Dermis blood vessel endothelial cell (primary cell): ENCODE measurements at places on chromosomes 5 and 9. TPM values are rescaled to one million over a fixed set of nuclear protein-coding genes. Genes with fewer than 3 reads are reported as not detected.

Gene ANKRD20A1
- total RNA-seq = 1.7 and 2.6 TPM in 2 replicates

- DNase-seq = no peak
These were observed 234.5 kb upstream of the MAP3K1 start for GRCh38 chr5:56580864-56581263.

GRCh38 chr5:91079037-91079436 lies 304.1 kb downstream of the ARRDC3 start:
- no peak for DNase-seq

DNA sequence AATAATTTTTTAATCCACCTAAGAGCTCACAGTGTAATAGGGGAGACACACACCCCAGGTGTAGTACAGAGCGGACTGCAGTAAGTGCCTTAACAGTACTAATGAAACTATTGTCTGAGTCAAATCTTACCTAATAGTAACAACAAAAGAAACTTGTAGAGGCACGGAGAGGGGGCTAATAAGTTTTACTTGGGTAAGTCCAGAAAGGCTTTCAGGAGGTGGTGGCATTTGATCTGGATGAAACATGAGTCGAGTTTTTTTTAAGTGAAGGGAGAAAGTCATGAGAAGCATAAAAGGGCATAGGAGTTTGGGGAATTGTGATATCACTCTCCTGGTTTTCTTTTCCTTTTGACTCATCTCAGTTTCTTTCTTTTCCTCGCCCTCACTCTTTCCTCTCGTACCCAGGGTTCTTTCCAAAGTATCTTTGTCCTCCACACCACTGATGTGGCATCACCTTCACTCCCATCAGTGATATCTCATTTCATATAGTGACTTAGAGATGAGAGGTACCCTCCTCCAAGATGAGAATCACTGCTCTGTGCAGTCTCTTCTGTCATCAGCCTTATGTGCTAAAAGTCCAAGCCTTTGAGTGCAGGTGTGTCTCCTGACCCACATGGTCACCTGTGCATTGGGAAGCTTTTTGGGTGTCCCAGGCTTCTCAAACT lies 2.0 kb downstream of the CTNNA1 start:
- no peak for DNase-seq

DNA sequence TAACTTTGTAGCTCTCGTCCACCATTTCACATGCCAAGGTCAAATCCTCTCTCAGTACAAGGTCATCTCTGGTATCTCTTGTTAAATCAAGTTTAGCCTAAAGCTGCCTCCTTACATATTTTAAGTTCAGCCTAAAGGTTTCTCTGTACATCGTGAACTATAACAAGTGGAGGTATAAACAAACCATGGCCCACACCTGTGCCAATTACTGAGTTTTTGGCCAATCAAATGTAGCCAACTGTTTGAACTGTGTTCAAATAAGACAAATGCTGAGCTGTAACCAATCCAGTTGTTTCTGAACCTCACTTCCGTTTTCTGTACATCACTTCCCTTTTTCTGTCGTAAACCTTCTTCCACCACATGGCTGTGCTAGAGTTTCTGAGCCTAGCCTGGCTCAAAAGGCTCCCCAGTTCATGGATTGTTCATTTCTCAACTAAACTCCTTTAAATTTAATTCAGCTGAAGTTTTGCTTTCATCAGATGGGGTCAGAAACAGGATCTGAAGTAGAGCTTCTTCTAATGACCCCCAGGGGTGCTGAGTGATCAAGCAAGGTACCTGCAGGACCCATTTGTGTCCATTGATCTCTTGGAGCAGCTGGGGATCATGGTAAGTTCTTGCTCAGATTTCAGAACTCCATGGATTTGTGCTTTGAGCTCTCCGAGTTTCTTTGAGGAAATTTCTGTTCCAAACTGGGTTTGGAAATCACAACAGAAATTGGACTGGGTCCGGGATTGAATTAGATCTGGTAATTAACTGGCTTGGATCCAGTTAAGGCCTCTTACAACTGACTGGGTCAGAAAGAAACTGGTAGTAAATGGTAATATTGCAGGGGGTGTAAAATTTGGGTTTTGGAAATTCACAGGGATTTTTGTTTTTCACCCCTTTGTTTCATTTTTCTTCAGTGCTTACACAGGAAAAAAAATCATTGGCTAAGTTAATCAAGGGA lies 11.0 kb upstream of the NANS start:
- no peak for DNase-seq

- DNase-seq = peak; percentile 37
These were observed 20.6 kb downstream of the SHB start for GRCh38 chr9:38048316-38048969.

DNA sequence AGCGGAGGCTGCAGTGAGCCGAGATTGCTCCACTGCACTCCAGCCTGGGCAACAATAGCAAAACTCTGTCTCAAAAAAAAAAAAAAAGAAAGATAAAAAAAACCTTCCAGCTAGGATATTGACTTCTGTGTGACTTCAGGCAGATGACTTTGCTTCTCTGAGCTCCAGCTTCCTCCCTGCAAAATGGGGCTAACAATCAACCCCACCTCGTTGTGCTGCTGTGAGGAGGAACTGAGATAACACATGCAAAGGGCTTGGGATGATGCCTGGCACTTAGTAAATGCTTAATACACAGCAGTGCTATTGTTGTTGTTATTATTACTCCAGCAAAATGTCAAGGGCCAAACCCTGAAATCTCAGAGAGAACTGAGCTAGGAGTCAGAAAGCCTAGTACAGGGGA lies 3.5 kb upstream of the CDX1 start:
- DNase-seq = no peak

DNA sequence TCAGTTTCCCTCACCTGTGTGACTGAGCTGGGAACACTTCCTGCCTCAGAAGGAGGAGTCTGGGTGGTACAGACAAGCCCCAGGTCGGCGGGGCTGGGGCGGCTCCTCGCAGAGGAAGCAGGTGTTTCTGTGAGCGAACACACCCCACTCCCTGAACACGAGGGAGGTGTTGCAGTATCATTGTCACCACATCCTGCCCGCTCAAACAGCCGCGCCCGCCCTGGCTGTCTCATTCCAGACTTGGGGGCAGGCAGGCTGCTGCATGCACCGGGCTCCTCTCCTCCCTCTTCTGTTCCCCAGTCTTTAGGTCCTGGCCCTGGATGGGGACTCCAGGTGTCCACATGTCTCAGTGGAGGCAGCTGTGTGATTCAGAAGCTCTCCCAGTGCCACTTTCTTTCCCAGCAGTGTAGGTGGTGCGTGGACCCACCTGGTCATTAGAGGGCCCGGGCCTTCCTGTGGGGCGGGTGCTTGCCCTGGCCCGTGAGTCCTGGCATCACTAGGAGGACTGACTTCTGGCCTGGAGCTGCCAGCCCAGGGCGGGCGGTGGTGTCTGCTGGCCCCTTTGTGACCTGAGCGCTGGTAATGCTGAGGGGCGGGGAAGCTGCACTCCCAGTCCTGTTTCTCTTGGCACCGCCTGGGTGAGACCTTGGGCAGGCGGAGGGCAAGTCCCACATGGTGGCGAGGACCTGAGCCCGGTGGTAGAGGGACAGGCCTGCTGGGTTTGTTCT lies 18.3 kb upstream of the PHYHD1 start:
- no peak for DNase-seq
